ENCODE measurements at places on chromosomes 4 and X. TPM values are rescaled to one million over a fixed set of nuclear protein-coding genes. Genes with fewer than 3 reads are reported as not detected.

CPLX1 gene
- not detected for total RNA-seq

ZRSR2 gene
- 4.2 TPM for total RNA-seq

CENPVL1 gene
- not detected for total RNA-seq

HAND2 gene
- 0.49 TPM for total RNA-seq

PF4V1 gene
- not detected for total RNA-seq

GPRIN3 gene
- total RNA-seq, result 0.49 TPM

SHROOM4 gene
- 2.2 TPM for total RNA-seq

CENPVL3 gene
- not detected for total RNA-seq

Measured in hair follicle dermal papilla cell (primary cell).